ENCODE measurements at places on chromosomes 2 and 18.

DNA sequence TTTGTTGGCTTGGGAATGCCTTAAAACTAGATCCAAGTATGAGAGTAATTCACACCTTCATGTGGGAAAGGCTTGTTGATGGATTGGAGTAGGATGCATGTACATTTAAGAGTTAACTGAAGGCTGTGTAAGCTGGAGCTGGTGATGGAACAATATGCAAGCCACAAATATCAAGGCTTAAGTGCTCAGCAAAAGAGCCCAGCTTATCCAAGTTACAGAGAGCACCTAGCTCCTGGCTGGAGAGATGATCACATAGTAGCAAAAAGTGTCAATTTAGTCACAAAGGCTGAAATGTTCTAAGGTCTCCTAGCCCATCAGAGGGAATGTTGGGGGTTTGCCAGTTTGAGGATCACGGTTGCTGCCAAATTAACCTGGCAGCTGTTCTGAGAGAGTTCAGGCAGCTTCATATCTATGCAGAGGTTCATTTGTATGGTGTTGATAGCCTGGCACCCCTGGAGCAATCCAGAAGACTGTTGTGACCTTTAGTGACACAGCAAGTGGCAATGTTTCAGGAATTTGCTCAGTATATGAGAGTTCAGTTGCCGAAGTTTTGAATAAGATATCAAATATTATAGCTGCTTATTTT, 228.2 kb downstream of the DOK6 start:
- no peak for DNase-seq

DNA sequence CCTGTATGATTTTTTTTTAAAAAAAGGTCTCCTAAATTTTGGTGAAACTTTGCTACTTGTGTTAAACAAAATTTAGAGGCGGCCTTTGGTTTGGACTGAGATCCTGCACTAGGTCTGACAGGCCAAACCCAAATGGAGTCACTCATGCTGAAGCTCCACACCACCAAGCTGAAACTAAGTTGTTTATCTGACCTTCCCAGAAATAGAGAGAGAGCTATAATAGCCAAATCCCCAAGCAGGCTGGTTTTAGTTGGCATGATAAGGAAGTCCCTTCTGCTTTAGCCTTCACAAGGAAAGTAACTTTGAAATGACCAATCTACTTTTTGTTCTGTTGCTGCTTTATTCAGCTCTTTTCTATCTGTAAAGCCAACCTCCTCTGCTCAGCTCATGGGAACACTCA, 17.1 kb upstream of the THUMPD2 start:
- no peak for DNase-seq

DNA sequence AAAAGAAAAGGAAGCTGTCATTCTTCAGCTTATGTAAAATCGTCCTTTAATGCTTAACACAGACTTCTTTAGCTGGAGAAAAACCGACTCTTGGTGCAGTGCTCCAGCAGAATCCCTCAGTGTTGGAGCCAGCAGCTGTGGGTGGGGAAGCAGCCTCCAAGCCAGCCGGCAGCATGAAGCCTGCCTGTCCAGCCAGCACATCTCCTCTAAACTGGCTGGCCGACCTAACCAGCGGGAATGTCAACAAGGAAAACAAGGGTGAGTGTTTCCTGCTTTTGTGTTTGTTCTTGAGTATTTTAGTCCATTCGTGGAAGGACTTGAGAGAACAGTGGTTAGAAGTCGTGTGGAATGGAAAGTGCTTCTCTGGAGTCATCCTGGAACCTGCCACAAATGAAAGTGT, 38.9 kb downstream of the KDM3A start:
- DNase-seq = no peak

DNA sequence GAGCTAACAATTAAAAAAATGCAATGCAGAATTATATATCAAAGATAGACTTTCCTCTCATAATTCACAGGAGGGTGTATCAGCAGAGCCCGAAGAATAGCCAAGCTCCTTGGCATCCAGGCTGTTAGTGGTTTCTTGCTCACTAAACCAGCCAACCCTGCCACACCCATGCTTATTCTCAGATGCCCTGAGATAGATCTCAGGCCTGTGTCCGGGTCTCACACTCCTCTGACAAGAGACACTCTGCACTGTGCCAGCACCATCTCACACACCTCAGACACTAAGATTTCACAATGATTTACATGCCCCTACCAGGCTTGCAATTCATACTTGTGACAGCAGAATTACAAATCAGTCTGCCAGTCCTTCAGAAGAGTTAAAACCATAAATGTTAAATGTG, 64.5 kb downstream of the OSBPL1A start:
- no peak for DNase-seq

- DNase-seq = no peak
Measured at GRCh38 chr2:102481931-102482330, 8.9 kb downstream of the SLC9A4 start.

GRCh38 chr2:203713381-203713780, 6.9 kb downstream of the CD28 start:
- DNase-seq = no peak

DNA sequence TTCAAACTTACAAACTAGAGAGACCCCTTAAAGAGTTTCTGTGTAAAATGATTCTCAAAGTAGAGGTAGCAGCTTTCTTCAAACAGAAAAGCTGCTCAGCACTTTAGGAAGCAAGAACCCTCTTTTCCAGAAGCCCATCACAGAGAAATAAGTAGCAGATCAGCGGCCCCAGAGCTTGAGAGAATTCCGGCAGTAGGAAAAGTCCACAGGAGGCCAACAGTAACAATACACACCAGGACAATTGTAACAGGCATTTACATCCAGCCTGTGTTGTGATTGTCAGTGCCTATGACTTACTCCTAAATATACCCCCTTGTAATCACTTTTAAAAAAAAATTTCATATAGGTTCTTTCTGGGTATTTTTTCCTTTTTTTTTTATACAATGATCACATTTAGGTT, 161.4 kb upstream of the ACVR2A start:
- DNase-seq = no peak

DNA sequence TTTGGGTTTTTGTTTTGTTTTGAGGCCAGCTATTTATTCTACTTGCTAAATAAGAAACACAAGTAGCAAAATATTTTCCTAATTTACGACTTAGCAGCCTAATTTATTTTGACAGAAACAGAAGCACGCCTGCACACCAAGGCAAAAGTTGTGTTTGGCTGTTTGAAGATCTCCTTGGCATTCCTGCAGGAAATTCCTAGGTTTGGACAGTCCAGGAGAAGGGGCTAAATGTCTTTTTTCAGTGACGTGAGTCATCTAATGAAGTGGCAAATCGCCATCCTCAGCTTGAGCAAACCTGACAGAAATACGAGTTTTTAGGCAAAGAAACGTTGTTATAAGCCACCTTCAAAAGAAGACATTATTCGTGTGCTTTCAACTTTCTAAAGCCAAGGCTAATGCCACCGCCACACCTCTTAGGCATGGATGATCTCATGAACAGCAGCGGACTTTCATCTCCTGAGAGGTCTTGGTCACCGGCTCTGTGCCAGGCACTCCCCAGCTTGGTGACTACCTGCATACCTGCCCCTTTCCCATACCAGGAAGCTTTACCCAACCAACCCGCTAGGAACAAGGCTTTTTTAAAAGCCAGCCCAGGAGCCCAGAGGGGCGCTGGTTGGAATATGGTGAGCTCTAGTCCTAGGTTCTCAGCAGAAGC, 30.9 kb downstream of the STK39 start:
- DNase-seq = no peak

DNA sequence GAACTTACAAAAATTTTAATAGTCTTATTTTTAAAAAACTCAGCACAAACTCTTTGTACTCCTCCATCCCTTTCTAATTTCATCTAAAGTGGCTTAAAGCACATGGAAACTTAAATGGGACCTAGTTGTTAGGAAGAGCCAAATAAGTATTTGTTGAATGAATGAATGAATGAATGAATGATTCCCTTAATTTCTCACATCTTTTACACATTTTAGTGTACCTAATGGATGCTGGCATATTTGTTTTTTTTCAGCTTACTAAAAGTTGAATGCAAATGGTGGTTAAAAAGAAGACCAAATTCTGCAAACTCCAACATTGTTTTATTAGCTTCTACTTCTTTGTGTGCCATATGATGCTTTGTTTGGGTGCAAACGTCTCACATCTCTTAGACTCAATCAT, 89.6 kb downstream of the KYNU start:
- DNase-seq = no peak

DNA sequence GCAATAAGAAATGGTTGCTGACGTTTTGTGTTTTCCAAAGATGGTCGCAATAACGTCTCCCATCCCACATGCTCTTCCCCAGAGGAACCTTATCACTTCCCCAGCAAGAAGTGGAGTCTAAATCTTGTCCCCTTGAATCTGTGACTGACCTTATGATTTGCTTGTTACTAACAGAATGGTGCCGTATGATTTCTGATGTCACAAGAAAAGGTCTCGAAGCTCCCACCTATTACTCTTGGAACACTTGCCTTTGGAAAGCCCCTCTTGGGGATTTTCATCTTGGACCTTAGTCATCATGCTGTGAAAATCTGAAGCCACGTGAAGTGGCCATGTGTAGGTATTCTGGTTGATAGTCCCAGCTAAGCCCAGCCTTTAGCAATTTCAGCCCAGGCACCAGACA, 86.2 kb upstream of the GLS start:
- DNase-seq = no peak

GRCh38 chr2:70990216-70990615, 4.5 kb downstream of the TEX261 start:
- no peak for DNase-seq

DNA sequence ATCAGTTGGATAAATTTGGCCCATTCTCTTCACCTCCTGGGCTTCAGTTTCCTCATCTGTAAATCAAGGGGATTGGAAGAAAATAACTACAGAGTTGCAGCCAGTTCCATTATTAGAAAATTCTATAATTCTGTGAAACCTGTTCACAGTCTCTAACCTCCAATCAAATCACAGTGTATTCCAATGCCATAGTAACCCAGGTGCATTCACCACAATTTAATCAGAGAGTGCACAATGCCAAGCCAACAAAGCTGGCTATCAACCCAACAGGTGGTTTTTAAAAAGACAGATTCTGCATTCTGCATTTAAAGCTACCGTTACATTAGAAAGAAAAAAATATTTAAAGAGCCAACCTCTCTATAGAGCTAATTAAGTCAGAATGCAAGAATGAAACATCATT, 308.6 kb downstream of the RNF144A start:
- no peak for DNase-seq

GRCh38 chr2:156437272-156437930, 1.2 kb downstream of the GPD2 start:
- no peak for DNase-seq

DNA sequence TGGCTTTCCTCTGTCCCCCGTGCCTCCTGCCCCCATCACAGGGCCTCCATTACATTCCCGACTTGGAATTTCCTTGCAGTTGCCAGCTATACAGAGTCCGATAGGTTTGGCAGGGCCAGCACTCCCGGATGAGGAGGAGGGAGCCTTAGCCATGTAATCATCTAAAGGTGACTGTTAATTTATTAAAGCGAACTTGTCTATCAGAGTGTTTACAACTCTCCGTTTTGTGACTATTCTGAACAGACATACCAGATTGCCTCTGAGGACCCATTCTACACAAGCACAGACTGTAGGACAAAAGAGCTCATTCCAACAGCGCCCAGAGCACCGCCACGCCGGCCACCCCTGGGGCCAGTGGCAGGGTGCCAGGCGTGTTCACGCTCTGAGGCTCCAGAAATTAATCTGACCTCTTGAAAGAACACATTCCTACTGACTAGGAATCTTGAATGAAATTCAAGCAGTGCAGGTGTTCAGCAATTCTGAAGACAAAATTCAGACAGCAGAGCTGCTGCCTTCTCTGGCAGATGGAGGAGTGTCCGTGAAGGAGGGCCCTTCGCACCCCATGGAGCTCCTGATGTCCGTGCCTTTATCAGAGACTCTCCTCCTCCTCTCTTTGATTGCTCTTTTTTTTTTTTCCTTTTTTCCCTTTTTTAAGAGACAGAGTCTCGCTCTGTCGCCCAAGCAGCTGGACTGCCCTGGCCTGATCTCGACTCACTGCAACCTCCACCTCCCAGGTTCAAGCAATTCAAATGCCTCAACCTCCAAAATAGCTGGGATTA, 58.1 kb upstream of the RALBP1 start:
- DNase-seq = no peak

GRCh38 chr2:96887493-96888012, 17.7 kb upstream of the SEMA4C start:
- DNase-seq = no peak

- no peak for DNase-seq
Measured at GRCh38 chr2:68700560-68700959, 34.1 kb upstream of the ARHGAP25 start.

DNA sequence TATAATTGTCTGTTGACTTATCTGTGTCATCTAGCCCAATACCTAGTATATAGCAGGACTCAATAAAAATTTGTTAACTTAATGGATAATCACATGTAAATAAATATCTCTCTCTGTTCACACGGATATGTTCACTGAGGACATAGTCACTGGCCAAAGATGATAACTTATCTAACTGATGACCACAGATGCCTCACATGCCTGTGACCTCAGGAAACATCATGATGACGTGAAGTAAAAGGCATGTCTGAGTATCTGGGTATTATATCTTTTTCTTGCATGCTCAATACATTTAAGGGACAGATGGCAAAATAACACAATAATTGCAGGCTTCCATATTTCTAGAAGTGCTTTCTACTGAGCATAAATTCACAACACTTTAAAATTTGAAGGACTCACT, 41.4 kb upstream of the PARD3B start:
- no peak for DNase-seq

DNA sequence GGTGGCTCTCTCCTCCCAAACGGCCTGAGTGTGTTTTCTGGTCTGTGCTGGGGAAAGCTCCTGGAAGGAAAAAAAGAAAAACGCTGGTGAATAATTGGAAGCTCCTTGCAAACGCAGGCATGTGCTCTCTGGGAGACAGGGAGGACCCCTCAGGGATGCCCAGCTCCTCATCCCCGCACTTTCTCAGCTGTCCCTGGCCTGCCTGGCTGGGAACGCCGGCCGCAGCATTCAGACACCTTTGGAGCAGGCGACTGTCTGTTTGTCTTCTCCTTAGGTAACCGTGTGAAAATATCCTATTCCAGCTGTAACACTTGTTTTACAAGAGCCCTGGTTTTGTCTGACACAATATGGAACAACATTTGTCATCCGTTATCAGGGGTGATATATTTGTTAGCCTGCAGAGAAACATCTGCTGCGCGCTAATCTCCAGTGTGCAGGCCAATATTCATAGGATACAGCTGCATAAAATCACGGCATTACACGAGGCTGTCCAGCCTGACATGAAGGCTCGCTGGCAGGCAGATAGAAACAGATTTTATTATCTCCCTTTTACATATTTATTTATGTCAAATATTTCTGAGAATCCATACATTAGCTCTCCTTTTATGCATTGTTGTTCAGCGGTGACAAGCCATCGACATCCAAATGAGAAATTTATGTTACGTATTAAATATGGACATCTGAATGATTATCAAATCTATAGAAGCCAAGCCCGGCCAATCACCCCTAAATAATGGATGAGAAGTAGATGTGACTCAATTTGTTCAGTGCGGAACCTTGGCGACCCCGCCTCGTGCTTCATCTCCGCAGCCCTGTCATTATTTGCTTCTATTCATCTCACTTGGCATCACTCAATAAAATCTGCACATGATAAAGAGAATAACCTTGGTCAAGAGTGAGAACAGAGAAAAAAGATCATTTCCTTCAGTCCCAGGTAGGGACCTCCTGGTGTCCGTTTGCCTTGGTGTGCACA, 675.1 kb upstream of the SALL3 start:
- DNase-seq = no peak

GRCh38 chr18:61605376-61606067, 272.3 kb downstream of the CDH20 start:
- no peak for DNase-seq
